ENCODE measurements at places on chromosomes 2 and 18. TPM values are rescaled to one million over a fixed set of nuclear protein-coding genes. Genes with fewer than 3 reads are reported as not detected.

GRCh38 chr2:121640380-121641316 is 8.6 kb downstream of the CLASP1 start:
- no peak for DNase-seq

- no peak for DNase-seq
Measured at GRCh38 chr2:169623235-169623634, 39.1 kb downstream of the PPIG start.

DNA sequence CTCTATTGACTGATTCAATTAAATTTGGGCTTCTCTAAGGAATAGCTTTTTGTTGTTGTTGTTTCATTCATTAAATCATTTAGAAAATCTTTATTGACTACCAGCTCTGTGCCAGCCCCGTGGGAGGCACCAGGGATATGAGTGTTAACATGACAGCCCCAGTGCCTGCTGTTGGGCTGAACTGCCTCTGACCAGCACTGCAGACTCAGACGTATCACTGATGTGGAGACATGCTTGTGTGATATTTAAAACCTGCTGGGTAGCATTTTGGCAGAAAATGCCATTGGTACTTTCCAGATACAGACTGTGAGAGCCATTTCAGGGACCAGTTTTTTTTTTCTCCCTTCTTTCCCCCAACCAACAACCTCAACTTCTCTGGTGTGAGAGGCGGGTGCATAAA is 38.6 kb upstream of the KCNF1 start:
- DNase-seq: no peak

- DNase-seq: no peak
Measured at GRCh38 chr2:42267530-42267929, 93.5 kb downstream of the COX7A2L start.

DNA sequence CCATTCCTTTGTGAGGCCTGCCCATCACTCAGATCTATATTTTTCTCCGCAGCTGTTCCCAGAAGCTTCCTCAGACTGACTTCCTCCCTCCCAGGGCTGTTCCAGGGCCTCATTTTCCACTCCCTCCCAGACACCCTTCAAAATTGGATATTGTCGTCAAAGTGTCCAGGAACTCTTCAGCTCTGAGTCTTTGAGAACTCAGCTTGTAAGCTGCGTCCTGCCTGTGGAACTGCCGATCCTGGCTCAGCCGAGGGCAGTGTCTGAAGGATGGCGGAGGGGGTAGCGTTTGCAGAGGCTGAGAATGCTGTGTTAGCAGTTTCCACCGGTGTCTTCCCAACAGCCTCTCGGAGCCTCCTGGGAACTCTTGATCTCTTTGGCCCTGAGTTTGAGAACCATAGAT is 27.1 kb downstream of the NCK2 start:
- DNase-seq: no peak

The KLHL41 gene
- under 0.01 TPM for total RNA-seq

The ANKRD30B gene
- total RNA-seq: not detected

The PRPF40A gene
- total RNA-seq: 107 TPM

The CAPN13 gene
- total RNA-seq: not detected

The CPLX4 gene
- total RNA-seq: not detected

The KIF3C gene
- total RNA-seq: 1.6 TPM

The SAG gene
- total RNA-seq: not detected
